GM12891 (cell line): ENCODE measurements at places on chromosomes 16 and 17.

- DNase-seq, result no peak
Measured at GRCh38 chr16:58348986-58349385, 43.3 kb upstream of the GINS3 start.

- no peak for DNase-seq
Measured at GRCh38 chr16:80427795-80428194, 113.0 kb upstream of the DYNLRB2 start.

DNA sequence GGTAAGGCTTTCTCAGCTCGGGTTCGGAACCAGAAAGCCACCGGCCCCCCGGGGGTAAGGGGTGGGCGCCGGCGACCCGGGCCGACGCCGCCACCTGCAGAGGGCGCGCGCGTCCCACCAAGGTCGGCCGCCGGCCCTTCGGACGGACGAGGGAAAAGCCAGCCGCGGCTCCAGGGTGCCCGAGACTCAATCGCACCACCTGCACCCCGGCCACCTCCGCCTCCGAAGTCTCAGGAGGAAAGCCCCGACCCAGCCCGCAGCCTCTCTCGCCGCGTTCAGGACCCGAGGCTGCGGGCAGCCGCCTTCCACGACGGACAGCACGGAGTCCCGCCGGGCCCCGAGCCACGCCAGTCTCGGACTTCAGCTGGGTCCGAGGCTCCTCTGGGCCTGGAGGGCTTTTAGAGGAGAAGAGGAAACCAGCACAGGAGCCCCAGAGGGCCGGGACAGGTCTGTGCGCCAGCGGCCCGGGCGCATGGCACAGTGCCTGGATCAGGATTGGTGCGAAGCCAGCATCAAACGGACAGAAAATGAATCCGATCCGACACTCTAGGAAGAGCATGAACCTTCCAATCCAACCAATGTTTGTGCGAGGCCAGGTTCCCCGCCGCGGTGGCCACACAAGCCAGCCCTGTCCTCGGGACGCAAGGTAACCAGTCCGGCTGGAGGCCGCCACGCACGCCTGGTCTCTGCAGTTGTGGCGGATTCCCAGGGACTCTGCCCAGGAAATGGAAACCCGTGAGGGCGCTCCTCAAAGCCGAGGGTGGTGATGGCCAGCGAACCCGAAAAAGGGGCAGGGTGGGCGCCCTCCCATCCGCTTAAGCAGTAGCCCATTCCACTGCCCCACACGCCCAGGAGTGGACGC lies 6.7 kb downstream of the CBX8 start:
- DNase-seq, result peak; percentile 88

DNA sequence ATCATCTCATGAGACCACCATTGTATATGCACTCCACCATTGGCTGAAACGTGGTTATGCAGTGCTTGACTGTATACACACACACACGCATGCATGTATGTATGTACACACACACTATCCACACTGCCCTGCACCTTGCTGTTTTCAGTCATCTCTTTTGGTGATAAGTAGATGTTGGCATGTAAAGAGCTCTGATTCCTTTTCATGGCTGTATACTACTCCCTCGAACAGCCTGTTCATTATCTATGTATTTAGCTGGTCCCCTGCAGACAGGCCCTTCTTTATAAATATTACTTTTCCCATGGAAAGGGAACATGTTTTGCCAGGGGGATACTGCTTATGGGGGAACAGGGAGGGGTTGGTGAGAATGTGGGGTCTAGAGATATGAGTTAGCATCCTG lies 349.4 kb downstream of the FOXL1 start:
- no peak for DNase-seq

- no peak for DNase-seq
Measured at GRCh38 chr16:27969574-27969973, 93.9 kb downstream of the GSG1L start.

- DNase-seq, result no peak
Measured at GRCh38 chr17:69729944-69730343, 315.4 kb downstream of the MAP2K6 start.

- no peak for DNase-seq
Measured at GRCh38 chr16:54628796-54629625, 301.7 kb upstream of the IRX5 start.

DNA sequence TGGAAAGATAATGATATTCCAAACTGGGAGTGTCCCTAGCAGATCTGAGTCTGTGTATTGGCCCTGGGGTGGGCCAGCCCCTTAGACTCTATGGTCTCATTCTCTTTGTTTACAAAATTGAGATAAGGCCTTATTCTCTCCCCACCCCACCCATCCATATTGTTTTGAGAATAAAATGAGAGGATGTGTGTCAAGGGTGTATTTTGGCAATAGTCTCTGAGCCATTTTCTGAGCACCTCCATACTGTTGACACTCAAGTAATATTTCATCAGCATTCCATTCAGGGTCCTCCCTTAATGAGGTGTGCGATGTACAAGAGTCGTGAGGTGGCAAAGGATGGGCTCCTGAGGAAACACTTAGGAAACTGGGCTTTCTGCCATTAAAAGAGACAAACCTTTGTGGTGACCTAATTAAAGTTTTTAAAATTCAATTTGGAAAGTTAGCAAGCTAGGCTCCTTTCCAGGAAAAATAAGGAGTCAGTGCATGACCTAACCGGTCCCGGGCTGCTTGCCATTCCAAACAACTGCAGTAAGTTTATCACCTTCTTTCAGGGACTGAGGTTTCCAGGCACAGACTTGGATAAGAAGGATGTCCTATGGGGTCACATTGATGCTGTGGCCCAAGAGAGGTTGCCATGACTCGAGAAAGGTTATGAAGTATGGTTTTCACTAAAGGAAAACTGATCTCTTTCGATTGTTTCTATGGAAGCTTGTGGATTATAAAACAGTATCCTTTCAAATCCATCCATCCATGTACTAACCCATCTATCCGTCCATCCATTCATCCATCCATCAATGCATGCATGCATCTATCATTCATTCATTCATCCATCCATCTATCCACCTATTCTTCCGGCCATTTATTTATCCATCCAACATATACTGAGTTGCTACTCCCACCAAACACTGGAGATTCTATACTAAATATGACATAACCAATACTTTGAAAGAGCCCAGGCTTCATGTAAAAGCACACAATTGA lies 443.3 kb downstream of the UTP18 start:
- DNase-seq, result no peak

- DNase-seq, result no peak
Measured at GRCh38 chr17:41308918-41309359, at the start of gene KRTAP16-1. TSS of gene KRTAP16-1 (minus strand) at chr17:41309309. CDS start at chr17:41309253, 56 bp downstream.

DNA sequence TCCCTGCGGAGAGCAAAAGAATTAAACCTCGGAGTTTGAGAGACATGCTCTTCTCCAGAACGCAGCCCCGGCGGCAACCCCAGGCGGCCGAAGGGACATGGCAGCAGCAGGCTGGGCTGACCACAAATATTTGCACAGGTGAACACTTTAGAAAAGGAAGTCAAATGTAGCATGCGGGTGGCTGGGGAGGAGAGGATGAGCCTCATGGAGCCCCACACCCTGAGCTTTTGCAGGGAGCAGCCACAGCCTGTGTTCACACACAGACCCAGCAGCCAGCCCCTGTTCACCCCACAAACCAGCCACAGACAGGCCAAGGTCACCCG lies 17.8 kb downstream of the HS3ST6 start:
- no peak for DNase-seq

GRCh38 chr17:9023392-9024218 lies 2.3 kb downstream of the NTN1 start:
- no peak for DNase-seq

- no peak for DNase-seq
Measured at GRCh38 chr17:42399121-42399520, 10.9 kb upstream of the STAT3 start.
